ENCODE measurements at places on chromosomes 6 and 20.

DNA sequence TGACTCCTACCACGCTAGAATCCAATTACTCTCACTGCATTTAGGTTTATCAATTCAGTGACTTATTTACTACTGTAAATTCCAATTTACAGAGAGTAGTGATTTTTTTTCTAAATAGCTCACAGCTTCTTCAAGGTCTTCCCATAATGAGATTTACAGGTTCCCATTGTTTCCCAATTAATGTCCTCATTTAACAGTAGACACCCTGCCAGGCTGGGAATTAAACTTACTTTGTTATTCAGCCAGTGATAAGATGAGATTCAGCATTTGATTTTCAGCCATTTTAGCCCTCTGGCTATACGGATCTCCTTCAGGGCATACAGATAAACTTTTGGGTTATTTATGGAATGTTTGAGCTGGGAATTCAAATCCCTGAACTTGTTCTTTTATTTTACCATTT lies 582.9 kb upstream of the EYS start:
- DNase-seq = no peak

- DNase-seq = no peak
These were observed 870 bp downstream of the PAK5 start for GRCh38 chr20:9838035-9838377.

- DNase-seq = no peak
These were observed 24.6 kb upstream of the BMP7 start for GRCh38 chr20:57291003-57291402.

DNA sequence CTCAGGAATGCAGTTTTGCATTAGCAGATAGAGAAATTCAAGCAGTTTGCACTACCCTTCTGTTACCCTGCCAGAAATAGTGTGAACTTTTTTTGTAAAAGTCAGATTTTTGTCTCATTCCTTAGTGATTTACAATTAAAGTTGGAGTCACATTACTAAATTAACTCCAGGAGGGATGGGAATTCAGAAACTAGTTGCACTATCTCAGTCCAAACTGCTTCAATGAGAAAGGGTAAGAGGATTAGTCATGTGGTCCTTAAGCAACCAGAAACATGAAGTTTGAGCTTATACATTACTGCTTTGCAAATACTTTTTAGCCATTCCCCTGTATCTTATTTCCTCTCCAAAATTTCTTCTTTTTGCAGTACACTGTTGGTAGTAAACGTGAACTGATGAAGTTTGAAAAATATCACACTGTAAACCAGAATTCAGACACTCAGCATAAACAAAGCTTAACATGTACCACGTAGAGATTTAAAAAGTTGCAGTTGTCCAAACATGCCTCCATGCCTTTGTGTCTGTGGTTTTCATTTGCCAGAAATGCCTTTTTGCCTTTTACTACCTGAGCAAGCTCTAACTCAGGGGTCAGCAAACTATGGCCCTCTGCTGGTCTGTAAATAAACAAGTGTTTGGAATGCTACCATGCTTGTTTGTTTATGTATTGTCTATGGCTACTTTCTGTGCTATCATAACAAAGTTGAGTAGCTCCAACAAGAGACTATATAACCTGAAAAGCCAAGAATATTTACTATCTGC lies 49.7 kb downstream of the TP53INP2 start:
- DNase-seq = no peak

GRCh38 chr6:98027898-98028297 lies 744.9 kb upstream of the MMS22L start:
- DNase-seq = no peak

- DNase-seq = no peak
These were observed 1.4 kb downstream of the DEFB124 start for GRCh38 chr20:31473331-31474096.

- DNase-seq = no peak
These were observed 286.7 kb upstream of the CDYL start for GRCh38 chr6:4489538-4489937.

DNA sequence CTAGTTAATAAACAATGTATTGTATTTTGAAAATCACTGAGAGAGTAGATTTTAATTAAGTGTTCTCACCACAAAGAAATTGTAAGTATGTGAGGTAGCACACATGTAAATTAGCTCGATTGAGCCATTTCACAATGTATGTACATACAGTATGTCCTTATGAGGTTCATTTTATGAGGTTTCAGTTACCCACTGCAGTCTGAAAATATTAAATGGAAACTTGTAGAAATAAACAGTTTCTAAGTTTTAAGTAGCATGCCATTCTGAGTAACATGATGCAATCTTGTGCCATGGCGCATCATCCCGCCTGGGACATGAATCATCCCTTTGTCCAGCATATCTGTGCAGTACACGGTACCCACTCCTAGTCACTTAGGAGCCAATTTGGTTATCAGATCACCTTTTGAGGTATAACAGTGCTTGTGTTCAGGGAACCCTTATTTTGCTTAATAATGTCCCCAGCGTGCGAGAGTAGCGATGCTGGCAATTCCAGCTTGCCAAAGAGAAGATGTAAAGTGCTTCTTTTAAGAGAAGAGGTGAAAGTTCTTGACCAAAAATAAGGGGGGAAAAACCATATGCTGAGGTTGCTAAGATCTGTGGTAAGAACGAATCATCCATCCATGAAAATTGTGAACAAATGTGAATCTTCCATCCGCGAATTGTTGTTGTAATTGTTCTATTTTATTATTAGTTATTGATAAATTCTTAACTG lies 64.7 kb downstream of the KCNS1 start:
- peak; percentile 25 for DNase-seq

DNA sequence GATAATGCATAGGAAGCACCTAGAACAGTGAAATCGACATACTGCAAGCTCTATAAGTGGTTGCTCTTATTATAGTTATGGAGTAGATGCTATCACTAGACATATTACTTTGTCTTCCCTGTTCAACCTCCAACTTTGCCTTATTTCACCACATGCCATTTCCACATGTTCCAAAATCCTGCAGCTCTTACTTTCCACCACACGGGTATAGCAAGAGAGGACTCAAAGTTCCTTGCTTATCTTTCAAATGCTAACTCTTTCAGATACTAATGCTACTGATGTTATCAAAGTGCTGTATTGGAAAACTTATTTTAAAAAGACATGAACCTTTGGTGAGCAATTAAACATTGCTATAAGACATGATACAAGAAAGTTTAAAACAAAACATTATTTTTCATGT lies 1130.1 kb downstream of the HACE1 start:
- no peak for DNase-seq

- DNase-seq = no peak
These were observed 18.1 kb downstream of the FAM184A start for GRCh38 chr6:119060255-119060907.

DNA sequence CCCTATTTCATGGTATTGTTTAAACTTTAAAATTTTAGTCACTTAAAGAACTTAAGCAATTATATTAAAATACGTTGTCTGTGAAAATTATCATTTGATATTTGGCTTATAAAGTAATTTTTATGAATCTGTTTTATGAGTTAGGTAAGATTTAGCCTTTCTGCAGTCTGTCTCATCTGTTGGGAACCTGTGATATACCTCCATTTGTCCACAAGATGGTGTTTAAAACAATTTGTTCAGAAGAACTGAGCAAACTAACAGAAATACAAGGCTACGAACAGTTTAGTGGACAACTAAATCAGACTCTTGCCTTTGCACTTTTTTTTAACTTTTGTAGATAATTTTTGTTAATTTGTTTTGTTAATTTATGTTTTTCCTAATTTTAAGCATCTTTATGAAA lies 92.4 kb downstream of the COL9A1 start:
- DNase-seq = no peak

DNA sequence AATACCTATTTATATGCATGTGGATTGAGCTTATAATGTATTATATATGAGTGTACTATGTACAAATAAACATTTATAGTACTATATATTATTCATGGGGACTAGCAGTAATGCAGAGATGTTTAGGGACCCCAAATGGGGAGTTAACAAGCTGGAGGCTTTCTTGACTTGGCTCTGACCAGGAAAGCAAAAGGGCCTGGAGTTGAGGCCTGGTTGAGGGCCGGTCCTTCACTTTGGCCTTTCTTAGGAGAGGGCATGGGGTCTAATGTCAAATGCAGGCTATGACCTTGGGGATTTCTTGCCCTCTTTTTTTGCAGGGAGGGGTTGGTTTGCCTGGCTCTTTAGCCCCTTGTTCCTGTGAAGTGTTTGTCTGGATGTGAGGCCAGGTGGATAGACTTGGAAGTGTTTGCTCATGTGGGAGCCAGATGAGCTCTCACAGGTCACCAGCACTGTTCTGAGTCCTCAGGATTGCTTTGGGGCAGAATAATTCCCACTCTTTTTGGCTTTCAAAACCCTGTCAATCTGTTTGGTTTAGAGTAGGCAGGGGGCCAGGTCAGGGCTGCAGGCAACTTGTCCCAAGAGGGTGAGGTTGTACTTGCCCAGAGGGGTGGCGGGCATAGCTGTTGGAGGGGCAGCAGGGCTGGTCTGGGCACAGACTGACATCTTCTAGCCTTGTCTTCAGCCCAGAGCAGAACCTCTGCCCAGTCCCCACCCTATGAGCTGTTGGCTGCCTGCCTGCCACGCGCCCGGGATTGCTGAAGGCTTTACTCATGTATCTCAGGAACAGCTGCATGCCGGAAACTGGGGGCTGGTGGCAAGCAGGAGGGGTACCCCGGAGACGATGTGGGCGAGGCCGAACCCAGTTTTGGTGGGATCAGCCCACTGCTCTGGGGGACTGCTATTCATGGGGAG lies 14.6 kb downstream of the TJAP1 start:
- DNase-seq = no peak

DNA sequence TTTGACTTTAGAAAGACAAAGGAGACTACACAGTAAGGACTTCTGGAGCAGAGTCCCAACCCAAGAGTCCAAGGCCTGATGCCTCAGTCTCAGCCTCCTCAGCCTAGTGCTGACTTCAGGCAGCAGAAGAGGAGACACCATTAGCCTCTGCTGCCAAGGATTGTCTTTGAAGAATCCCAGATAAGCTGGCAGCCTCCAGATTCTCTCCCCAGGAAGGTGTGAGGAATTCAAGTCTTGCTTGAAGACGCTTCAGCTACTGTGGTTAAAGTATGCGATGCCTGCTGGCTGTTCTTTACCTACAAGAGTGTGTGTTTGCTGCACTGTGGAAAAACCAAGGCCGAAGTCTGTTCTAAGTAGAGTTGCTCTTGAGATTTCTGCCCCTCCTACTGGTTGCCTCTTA lies 215.9 kb upstream of the TCF21 start:
- DNase-seq = no peak

DNA sequence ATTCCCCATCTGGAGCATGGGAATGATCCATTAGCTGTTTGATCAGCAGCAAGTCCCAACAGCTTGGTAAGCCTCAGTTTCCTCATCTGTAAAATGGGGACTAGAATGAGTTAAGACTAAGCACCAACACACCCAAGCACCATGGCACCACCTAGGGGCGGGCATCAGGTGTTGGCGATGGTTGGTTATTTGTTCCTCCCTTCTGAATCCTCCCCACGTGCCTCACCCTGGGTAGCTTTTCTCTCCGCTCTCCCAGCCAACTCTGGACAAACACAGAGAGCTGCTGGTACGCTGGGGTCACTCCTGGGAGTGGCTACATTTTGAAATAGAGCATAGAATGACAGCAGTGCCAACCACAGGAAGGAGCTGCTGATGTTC lies 13.3 kb upstream of the ITPR3 start:
- DNase-seq = no peak

GRCh38 chr6:111980971-111981840 lies 72.7 kb upstream of the CCN6 start:
- no peak for DNase-seq

DNA sequence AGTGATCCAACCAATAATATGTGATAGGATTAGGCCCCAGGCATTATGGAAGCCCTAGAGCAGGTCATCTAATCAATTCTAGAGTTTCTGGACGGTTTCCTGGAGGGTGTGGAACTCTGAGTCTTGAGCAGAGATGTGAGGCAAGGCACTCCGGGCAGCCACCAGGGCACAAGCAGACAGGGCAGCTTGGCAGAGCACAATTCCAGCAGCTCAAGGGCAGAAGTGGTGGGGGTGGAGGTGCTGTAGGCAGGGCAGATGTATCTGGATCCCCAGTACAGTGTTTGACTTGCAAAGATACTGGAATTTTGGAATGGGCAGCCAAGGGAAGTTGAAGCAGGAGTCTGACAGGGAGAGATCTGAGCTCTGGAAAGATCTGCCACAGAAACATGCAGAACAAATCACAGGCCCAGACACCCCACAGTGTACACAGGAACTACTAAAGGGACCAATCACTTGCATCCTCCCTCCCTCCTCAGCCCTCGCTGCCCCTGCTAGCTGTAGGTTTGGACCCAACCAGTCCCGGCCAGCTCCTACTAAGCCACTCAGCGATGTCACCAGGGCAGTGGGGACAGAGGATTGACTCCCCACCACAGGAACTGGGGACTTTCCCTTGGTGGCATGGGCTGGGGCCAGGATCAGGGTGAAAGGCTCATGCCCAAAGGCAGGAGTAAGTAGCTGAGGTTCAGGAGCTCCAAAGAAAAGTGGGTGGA lies 47.0 kb downstream of the TFEB start:
- no peak for DNase-seq

DNA sequence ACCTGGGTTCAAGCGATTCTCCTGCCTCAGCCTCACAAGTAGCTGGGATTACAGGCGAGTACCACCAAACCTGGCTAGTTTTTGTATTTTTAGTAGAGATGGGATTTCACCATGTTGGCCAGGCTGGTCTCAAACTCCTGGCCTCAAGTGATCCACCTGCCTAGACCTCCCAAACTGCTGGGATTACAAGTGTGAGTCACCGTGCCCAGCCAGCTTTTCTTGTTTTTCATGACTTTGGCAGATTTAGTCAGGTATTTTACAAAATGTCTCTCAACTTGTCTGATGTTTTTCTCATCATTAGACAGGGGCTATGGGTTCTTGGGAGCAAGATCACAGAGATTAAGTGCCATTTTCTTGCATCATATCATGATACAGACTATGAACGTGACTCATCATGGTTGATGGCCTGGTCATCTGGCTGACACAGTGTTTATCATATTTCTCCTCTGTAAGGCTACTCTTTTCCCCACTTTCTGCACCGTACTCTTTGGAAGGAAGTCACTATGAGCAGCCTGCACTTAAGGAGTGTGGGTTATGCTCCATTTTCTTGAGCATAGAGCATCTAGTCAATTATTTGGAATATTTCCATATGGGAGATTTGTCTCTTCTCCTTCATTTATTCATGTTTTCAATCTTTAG lies 67.8 kb downstream of the RNF182 start:
- no peak for DNase-seq

DNA sequence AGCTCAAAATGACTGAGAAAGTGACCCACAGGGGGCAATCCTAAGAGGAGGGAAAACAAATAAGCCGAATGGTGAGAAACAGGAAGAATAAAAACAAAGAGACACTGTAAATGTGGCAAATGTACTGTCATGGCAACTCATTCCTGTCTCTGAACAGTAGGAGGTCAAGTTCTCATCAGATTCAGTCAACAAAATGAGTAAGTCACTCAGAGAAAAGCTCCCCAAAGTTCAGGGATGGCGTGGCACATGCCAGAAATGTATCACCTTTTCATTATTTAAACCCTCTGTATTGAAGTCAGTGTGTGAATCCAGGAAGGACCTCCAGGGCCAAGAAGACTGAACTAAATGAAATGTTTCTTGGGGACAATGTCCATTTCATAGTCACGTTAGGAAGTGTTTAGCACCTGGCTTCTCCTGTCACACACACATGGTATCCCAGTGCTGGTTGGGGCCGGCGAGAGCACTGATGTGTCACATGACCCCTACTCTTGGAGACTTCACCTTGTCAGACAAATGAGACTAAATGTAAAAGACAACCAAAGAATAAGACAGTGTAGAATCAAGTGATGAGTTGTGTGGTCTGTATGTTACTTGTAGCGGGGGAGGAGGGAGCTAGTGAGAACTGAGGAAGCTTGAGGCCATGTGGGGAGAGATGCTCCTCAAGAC lies 20.7 kb downstream of the CNR1 start:
- no peak for DNase-seq
